ENCODE measurements at places on chromosomes 1 and 21.

GRCh38 chr1:211579440-211580302, 710 bp upstream of the SLC30A1 start:
- no peak for DNase-seq

GRCh38 chr1:44029911-44030604, 1.2 kb downstream of the SLC6A9 start:
- DNase-seq: peak; percentile 86

DNA sequence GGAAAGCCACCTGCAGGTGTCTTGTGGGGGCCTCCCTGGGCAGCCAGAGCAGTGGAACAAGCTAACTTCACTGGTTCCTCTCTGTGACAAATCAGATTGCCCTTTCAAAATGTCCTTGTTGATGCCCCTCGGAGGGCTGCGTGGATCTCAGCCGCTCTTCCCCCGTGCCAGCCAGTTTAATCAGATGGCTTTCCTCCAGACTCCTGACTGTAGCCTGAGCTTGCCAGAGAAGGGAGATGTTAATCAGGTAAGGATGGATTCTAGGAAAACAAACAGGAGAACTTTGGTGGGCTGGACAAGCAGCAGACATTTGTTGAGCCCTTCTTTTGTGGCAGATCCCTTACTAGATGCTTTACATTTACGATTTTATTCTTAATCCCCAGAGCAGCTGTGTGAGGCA, 88.2 kb downstream of the DMRTA2 start:
- no peak for DNase-seq

- DNase-seq: no peak
Measured at GRCh38 chr1:159598196-159598595, 10.6 kb downstream of the APCS start.

DNA sequence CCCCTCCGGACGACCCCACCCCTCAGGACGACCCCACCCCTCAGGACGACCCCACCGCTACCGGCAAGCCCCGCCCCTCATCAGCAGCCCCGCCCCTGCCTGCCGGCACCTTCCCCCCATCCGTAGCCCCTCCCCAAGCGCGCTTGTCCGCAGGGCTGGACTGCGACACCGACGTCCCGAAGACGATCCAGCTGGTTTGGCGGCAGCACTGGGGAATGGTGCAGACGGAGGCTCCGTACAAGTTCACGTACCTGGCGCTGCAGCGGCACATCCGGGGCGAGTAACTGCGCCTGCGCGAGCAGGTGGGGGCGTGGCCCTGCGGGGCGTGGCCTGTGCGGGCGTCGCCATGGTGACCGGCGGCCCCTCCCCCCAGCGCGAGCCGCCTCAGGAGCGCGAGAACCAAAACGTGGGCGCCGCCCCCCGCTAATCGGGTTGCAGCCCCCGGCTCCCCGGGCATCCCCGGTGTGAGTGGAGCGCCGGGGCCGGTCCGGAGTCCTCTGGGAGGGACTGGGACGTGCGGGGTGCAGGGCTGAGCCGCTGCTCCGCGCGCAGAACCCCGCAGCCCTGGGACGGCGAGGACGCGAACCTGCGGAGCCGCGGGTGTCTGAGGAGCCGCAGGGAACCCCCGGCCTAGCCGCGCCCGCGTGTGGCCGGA, 4.9 kb downstream of the RNF223 start:
- DNase-seq: peak; percentile 84

DNA sequence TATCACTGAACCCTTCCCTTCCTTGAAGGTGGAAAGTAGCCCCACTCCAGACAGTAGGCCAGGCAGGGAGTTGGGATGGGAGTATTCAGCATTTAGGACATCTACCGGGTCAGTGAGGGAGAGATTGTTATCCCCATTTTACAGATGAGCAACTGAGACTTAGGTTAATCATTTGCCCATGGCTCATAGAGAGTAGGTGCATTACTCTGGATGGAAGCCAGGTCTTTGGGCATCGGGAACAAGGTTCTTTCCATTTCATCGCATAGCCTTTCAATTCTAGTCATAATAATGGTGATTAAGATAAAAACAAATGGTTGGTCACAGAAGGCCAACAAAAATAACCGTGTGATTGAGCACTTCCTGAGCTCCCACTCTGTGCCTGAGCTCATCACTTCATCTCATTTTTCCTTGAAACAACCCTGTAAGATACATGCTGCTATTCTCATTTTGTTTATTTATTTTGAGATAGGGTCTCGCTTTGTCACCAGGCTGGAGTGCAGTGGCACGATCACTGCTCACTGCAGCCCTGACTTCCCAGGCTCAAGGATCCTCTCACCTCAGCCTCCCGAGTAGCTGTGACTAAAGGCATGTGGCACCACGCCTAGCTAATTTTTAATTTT, 64.8 kb downstream of the NAV1 start:
- no peak for DNase-seq

DNA sequence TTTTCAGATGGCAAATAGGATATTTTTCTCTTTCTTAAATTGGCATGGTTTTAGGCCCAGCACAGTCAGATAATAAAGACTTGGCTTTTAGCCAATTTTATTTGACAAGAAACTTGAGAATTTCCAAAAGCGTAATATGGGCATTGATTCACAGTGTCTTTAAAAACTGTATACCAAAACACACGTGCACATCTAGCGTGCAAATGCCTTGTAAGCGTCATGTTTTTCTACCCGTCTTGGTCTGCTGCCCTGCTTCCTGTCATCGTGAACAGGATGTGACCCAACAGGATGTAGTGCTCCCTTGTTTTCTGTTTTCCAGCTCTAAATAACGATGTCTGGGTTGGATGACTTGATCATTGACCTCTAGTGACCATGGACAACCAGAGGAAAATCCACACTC, 24.7 kb upstream of the SLC44A3 start:
- no peak for DNase-seq

- no peak for DNase-seq
Measured at GRCh38 chr1:1875932-1876331, 15.0 kb downstream of the GNB1 start.

DNA sequence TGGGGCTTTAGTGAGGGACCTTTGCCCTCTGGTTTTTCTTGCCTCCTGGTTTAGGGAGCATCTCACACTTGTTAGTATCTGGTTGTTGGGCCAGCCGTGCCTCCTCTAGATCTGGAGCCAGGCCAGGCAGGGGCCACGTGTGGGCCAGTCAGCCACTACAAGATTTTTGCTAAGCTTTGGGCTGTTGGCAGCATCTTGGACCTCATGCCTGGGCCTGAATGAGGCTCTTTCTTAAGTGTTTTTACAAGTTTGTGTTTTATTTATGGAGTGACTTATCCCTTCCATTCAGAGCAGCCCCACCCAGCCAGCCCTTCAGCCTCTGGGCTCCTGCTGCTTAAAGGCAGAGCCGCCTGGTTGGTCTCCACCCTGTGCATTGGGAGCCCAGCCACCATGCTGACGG, 1.6 kb upstream of the SH3BGRL3 start:
- DNase-seq: no peak

DNA sequence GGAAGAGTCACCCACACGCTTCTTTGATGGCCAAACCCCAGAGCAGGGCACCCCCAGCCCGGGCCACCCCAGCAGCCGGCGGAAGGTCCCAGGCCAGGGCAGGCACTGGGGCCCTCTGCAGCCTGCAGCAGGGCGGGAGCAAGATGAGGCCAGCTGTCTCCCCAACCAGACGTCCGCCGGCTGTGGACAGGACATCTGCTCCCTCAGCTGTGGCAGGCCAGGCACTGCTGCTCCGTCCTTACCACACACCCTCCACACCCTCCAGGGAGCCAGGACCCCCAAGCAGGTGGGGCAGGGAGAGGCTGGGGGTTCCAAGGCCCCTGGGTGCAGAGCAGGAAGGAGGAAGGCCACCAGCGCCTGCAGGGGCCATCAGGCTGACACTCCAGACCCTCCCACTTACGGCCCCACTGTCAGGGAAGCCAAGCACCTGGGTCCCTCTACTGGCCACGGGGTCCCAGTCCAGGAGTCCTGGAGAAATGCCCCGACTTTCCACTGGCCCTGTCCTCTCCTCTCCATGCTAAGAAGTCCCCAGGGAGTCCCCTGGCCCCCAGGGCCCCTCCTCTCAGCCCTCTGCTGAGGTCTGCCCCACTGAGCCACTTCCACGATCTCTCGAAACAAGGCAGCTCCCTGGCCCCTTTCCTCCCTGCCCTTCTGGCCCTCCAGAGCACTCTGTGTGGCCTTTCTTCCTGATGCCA, 5.6 kb downstream of the WNT9A start:
- no peak for DNase-seq

DNA sequence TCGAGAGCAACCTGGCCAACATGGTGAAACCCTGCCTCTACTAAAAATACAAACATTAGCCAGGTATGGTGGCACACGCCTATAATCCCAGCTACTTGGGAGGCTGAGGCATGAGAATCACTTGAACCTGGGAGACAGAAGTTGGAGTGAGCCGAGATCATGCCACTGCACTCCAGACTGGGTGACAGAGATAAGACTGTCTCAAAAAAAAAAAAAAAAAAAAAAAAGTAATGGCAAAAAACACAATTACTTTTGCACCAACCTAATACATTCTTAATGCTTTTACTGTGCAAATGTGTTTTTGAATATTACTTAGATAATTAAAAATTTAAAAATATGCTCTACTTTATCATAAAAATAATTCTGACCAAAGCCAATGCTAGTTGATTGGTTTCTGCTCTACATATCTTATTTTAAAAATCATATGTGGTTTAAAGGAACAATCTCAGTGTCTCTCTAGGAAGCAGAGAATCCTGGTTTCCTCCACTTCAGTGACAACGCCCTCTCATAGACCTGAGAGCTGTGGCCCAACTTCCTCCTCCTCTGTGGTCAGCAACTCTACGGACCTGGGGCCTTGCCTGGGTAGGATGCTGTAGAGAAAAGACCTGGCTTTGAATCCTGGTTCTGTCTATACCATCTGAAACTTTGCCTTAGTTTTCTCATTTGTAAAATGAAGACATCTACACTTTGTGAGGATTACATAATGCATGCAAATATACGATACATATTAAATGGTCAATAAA, 64.7 kb downstream of the TGFBR3 start:
- no peak for DNase-seq

DNA sequence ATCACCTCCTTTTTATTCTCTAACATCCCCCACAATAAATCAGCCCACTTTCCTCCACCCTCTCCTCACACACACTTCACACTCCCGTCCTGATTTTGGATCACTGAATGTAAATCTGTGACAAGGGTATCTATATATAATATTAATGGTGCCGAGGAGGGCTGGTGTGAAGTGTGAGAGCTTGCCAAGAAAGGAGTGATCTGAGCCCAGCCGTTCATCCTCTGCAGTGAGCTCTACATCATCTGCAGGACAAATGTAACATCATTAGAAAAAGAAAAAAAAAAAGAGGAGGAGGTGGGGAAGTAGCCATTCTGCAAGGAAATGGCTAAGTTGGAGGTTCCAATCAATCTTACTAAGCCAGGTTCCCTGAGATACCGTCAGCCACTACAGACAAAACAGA, 291.7 kb upstream of the RRP15 start:
- DNase-seq: no peak

DNA sequence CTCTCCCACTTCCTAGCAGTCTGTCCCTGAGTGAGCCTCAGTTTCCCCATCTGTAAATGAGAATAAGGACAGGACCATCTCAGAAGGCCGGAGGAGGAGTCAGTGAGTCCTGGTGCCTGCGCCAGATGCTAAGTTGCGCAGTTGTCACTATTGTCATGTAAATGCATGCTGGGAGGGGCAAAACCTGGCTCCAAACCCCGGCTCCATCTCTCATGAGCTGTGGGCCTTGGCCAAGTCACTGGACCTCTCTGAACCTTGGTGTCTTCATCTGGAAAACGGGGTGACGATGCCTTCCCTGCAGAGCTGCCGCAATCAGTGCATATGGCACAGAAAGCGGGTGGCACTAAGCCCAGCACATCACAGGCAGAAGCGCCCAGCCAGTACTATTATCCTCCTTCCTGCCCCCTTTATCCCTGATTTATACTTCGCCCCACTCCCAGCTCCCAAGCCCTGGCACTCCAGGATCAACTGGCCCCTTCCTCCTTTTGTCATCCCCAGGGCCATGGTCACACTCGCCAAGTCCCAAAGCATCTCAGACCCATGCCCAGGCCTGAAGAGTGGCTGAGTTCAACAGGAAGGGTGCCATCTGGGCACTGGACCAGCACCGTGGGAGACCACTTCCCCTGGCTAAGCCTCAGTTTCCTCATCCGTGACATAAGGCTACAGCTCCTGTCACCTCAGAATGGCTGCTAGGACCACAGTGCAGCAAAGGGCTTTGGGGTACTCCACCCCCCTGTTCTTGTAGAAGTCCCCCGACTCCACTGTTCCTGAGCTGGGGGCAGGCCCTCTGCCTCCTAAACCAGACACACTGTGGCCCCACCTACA, 4.3 kb upstream of the PLEKHG5 start:
- DNase-seq: no peak

DNA sequence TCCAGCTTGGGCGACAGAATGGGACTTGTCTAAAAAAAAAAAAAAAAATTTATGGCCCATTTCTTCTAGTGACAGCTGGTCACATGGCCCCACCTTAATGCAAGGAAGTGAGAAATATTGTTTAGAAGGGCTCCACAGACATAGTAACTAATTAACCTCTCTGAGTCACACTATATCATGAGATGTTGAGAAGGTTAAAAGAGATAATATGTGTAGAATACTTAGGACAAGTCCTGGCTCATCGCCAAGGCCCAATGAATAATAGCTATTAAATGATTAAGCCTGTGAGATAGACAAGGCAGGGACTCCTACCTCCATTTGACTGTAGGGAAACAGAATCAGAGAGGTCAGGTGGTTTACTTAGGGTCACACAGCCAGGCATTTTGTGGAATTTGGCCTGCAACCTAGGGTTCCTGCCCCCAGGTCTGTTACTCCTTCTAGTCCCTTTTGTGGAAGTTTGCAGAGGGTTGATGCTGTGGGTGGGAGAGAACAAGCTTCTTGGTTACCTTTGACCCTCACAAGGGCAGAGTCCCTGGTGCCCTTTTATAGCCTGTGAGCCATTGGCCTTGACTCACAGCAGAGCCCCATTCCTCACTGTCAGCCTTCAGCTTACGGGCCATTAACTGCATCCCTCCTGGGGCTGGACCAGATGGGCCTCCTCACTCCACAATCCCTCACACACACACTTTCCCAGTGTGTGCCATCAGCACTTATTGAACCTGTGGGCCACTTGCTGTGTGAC, 48.5 kb downstream of the OPRD1 start:
- no peak for DNase-seq

DNA sequence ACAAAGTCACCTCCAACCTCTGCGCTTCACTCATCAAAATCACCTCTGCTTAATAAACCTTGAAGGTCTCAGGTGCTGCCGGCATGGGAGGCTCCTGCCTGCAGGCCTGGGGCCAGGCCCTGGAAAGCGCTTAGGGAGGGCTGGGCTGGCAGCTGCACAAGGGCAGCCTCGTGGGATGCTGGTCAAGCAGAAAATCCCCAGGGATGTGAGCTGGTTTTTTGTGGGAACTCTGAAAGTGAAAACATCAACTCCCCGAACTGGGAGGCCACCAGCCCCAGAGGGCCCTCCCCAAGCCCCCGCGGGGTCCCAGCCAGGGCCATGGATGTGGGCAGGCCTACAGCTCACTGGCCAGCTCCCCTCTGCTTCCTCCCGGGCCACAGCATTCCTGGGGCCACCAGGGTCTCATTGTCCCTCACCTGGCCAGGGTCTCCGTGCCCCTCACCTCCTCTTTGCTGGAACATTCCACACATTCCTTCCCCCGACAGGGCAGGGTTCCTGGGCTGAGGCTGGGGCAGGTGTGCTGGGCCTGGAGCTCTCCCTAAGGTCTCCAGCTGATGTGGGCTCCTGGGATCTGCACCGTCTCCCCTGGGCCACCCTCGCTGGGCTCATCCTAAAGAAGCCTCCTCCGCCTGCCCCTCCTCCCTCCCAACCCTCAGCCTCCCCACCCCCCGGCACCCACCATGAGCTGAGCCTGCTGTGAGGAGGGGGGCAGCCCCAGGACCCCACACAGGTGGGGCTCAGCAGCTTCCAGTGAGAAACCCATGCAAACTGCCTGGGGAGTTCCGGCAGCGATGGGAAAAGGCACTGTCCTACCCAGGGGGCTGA, 36.0 kb upstream of the POFUT2 start:
- DNase-seq: no peak

- DNase-seq: no peak
Measured at GRCh38 chr1:162070094-162070748, 730 bp downstream of the NOS1AP start.

Measured in activated T-helper 2 cell treated with anti-CD3 and anti-CD28 coated beads, Interferon-gamma antibody, Interleukin-2, Interleukin-4, amounts not matched to agents 10 μg/mL and 5 μg/mL and 100 μg/mL, durations not matched to agents 14 hours and 24 hours and 36 hours (primary cell).